ENCODE measurements at places on chromosomes 11 and 22.

DNA sequence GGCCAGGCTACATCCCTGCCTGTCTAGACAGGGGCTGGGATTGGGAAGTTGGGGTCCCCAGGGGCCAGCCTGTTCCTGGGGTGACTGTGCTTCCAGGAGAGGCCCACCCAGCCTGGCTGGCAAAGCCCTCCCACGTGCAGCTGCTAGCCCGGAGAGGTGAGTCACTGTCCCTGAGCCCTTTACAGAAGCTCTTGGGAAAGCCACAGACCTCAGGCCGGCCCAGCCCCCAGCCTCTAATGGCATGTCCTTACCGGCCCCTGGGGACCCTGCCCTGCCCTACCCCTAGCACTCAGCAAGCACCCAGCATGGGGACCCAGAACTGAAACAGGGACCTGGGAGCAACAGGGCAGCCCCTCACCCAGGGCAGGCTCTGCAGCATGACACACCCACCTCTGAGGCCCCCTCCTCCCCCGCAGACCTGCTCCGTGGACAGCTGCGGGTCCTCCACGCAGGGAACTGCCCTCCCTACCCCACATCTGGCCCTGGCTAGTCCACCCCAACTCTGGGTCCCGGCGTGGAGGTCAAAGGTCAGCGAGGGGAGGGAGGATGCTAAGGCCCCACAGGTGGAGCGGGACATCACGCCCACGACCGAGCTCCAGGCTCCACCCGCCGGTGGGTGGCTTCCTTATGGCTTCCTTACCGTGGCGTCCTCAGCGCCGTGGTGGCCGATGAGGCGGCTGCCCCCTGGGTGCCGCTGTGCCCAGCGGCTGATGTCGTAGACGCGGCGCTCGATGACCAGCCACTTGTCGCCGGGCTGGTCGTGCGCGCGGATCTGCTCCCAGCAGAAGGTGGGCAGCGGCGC lies 615 bp downstream of the FADS3 start:
- peak; percentile 71 for DNase-seq

DNA sequence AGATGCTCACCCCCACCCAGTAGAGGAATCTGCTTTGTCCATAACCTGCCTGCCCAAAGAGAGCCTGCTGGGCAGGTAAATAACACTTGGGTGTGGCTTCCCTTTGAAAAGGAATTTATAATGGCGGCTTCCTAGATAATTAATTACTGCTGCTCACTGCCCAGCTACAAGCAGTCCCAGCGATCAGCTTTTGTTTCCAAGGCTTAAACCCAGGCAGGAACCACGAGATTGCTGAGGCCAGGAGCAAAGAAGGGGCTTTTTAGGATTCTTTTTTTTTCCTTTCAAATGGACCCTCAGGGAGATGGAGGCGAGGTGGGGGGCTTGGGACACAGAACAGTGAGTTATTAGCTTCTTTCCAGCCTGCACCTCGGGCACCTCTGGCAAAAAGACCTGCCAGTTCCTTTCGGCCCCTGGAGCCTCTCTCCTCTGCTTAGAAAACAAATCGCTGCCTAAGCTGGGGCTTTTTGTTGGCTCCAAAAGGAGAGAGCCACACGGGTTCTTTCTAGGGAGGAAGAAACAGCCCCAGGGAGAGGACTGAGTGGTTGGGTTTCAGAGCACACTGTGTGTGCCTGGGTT lies 107.2 kb downstream of the TSPAN18 start:
- DNase-seq: peak; percentile 90

- DNase-seq: no peak
These were observed 1163.0 kb downstream of the FAM181B start for GRCh38 chr11:81570669-81571068.

GRCh38 chr11:35887737-35888136 lies 56.1 kb upstream of the LDLRAD3 start:
- DNase-seq: no peak

- DNase-seq: no peak
These were observed 6.7 kb downstream of the TBC1D10A start for GRCh38 chr22:30320021-30320556.

GRCh38 chr11:11167806-11168205 lies 185.2 kb downstream of the CSNK2A3 start:
- DNase-seq: no peak

DNA sequence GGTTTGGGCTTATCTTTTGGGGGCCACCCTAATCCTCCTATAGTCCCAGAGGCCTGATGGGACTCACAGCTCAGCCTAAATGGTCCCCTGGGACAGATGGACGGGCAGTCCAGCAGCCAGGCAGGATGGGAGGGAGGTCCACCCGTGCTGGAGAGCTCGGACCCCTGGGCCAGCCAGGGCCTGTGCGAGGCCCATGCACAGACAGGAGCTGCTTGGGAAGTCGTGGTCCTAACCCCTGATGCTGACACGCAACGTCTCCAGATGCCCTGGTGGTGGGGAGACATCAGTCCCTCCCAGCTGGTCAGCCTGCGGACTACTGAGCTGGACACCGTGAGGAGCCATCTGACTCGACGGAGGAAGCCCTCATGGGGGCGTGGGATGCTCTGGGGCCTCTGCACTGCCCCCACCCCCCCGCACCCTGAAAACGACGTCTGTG lies 31.2 kb upstream of the MUC5AC start:
- DNase-seq: no peak
